AG08395 (cell line): ENCODE measurements at places on chromosomes 5 and 9.

DNA sequence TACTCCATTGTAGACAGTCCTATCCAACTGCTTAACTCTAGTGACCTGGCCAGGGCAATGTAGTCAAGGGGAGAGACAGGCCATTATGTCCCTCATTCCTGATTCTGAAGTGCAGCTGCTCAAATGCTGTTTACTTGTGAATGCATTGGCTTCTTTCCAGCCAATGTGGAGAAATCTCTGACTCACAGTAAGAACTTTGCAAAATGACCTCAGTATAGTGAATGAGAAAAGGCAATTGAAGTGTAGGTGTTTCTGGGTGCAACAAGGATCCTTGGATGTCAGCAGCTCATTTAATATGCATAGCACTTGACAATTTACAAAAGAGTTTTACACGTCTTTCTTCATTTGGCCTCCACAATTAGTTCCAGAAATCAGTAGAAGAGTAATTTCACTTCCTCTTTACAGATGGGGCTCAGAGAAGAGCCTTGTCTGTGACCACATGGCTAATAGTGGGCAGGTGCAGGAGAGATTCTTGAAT, 367.2 kb downstream of the OSTF1 start:
- no peak for DNase-seq

GRCh38 chr5:59709846-59710245, 183.7 kb downstream of the PDE4D start:
- DNase-seq, result peak; percentile 49

GRCh38 chr5:145739843-145740242, 95.3 kb downstream of the PRELID2 start:
- DNase-seq, result no peak

- DNase-seq, result no peak
Observed at GRCh38 chr5:155015239-155015638, 1.7 kb downstream of the KIF4B start.

- peak; percentile 82 for DNase-seq
Observed at GRCh38 chr9:37747271-37747753, 6.3 kb upstream of the TRMT10B start.

DNA sequence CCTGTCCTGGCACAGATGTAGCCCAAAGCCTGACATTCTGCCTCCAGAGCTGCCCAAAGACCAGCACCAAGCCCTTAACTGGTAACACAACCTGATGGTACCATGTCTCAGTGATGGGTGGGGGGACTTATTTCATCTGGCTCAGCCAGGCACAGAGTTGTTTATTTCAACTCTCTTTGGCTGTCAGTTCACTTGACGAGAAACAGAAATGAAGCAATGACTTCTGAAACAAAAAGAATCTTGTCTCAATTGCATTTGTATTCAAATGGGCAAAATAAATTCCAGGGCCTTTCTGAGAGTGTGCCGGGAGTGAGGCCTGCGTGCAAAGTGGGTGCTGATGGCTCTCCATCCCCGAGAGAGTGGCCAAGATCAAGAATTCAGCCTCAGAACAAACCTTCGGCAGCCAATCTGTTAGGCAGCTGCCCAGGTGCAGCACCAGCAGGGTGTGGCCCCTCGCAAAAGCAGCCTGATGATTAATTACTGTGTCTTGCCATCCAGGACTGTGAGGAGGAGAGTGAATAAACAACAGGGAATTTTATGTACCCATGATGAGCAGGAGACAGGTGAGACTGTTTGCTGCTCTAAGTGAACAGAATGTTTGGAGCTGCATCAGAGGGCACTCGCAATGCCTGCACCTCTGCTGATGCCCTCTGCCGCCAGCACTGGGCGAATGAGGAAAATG, 238.0 kb downstream of the HSPA4 start:
- no peak for DNase-seq

- DNase-seq, result no peak
Observed at GRCh38 chr9:89376741-89377351, 58.5 kb downstream of the SECISBP2 start.

GRCh38 chr9:81849631-81850259, 78.5 kb upstream of the SPATA31D4 start:
- DNase-seq, result no peak

DNA sequence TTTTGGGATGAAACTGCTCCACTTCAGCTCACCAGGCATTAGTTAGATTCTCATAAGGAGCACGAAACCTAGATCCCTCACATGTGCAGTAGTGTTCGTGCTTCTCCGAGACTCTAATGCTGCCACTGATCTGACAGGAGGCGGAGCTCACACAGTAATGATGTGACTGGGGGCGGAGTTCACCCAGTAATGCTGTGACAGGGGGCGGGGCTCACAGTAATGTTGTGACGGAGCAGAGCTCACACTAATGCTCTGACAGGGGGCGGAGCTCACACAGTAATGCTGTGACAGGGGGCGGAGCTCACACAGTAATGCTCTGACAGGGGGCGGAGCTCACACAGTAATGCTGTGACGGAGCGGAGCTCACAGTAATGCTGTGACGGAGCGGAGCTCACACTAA, 27.1 kb upstream of the LRRC14B start:
- no peak for DNase-seq

- DNase-seq, result no peak
Observed at GRCh38 chr5:71666321-71666720, 52.8 kb upstream of the CARTPT start.

DNA sequence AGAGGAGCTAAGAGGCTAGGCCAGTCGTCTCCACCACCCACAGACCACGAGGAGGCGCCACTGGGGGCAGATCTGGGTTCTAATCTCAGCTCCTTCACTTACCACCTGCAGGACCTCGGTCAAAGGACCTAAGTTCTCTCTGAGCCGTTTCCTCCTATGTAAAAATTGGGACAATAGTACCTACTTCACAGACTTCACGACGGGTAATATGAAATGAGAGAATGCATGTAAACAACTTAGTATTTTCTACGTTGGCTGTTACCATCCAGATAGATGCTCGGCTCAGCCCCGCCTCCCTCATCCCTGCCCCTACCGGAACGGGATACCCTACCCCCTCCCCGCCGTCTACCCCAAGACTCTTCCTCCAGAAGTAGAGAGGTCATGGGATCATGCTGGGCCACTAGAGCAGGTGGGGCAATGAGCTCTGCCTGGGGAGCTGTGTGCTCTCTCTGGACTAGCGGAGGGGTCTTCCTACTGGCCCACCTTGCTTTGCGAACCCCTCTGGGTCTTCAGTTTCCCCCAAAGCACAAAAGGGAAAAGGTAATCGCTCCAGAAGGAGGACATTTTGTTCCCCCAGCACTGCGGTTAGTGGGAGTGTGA, 541 bp downstream of the GNPDA1 start:
- DNase-seq, result peak; percentile 21

- no peak for DNase-seq
Observed at GRCh38 chr9:107559494-107560086, 70.0 kb upstream of the KLF4 start.

- DNase-seq, result no peak
Observed at GRCh38 chr9:116450378-116451139, 236.5 kb upstream of the TRIM32 start.

GRCh38 chr5:96922499-96923244, 13.2 kb upstream of the LNPEP start:
- DNase-seq, result no peak

DNA sequence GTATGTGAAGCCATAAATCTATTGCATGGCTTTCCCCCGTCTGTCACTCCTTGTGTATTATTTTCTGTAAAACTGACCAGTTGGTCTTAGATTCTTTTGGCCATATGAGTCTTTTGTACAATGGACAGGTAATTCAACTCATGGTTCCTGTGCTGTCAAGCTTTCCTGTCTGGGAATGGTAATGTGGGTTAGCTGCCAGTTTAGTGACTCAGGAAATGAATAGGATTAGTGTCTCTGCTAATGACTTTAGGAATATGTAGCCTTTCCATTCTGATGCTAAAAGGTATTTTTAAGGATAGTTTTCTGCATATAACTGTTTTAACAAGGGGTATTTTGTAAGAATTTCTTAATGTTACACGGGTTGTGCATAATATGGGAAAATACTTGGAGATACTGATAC, 182.7 kb downstream of the PBX3 start:
- peak; percentile 4 for DNase-seq

GRCh38 chr9:28915202-28915930, 1342.1 kb upstream of the C9orf72 start:
- no peak for DNase-seq

DNA sequence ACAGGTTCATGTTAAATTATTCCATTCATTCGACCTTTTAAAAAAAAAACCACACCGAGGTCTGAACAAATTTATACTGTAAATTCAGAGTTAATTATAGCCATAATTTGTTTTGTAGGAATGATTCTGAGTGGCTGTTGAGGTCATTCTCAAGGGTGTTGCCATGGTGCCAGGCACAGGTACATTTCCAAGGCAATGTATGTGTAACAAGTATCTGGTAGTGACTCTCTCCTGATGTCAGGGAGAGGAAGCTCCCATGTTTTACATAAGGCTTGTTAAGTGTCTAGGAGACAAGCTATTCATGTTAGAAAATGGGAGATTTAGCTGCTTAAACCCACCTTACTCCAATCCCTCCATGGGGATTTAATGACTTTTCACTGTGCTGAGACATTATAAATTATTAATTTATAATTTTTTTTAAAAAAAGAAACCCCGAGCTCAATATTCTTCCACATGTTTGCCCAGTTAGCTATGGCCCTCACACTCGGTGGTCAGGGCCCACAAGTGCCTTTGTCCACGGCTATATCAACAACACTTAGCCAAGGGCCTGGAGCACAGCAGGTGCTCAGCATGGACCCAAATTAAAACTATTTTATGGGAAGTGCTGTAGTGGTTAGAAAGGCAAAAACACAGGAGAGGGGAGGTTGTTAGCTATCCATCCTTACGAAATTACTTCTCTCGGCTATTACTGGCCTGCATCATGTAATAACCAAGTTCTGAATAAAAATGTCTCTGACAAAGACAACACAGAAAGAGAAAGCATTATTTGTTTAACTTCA, 154.6 kb upstream of the GNA14 start:
- no peak for DNase-seq

DNA sequence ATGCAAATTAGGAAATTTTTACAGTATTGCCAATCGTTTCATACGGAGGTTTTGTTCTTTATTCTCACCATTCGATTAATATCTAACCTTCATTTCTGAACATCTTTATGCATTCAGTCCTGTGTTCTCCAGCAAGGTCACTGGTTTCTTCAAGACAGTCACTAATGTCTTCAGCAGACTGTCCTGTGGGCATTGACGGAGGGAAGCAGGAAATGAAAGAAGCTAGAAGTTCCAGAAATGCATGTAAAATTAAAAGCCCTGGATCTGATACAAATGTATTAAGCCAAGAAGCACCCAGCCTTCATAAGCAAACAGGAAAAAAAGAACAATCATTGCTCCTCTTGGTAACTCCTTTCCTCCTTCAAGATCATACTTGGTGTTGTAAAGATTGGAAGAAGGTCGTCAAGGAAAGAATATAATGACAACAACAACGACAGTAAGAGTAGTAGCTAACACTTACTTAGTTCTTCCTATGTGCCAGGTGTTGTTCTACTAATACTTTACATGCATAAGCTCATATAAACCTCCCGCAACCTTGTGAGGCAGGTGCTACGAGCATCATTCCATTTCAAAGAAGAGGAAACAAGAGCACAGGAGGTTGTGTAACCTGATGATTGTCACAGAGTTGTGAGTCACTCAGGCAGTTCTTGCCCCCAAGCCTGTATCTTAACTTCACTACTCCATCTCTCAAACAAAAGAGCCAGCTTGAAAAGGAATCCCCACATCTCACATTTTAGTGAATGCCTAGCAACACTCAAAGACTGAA, 59.9 kb upstream of the CER1 start:
- no peak for DNase-seq

GRCh38 chr9:110099236-110100095, 108.5 kb downstream of the C9orf152 start:
- DNase-seq, result peak; percentile 54

DNA sequence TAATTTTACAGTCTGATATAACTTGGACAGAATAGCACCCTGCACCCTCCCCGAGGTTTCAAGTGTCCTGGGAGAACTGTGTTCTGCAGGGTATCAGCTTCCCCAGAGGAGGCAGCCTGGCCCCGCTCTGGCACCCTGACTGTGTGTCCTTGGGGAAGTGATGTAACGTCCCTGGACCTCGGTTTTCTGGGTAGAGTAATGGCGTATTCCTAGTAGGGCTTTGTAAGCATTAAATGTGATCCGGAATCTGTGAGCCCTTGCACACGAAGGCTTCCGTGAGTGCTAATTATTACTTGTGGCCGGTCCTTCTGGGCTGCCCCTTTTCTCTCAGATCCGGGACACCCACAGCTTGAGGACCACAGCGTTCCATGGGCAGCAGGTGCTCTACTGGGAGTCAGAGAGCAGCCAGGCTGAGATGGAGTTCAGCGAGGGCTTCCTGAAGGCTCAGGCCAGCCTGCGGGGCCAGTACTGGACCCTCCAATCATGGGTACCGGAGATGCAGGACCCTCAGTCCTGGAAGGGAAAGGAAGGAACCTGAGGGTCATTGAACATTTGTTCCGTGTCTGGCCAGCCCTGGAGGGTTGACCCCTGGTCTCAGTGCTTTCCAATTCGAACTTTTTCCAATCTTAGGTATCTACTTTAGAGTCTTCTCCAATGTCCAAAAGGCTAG, 1.0 kb upstream of the CACFD1 start:
- DNase-seq, result no peak

DNA sequence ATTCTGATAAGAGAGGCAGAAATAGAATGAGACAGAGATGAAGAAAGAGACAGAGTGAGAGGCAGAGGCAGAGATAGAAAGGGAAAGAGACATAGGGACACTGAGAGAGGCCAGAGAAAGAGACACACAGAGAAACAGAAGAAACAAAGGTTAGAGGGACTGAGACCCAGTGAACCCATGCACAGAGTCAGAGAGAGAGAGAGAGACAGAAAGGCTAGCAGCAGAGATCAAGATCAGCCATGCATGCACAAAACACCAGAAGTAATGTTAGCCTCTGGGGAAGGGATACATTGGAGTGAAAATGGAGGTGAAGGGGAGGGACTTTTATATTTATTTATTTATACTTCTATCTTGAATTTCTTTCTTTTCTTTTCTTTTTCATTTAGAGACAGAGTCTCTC, 14.1 kb upstream of the SPARC start:
- no peak for DNase-seq

- peak; percentile 97 for DNase-seq
Observed at GRCh38 chr9:98056269-98057137, at the start of gene NANS. NANS (plus strand) TSS chr9:98056732; CDS start chr9:98056809, 77 bp downstream.

DNA sequence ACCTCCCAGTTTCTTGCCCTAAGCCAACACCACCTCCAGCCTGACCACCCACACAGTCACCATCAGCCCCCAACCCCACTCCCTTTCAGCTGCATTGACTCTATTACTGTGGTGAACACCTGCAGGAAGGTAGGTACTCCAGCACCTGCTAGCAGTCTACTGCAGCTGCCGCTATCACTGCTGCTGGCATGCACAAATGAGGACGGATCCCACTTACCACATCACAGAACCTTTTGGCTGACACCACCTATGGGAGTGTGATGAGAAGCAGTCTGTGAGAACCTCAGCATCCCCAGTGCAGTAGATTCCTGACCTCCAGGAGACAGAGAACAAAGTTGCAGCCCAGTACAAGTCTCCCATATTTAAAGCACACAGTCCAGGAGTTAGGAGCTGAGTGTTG, 71.9 kb downstream of the ANXA1 start:
- no peak for DNase-seq

- DNase-seq, result peak; percentile 19
Observed at GRCh38 chr9:4490705-4491625, 697 bp downstream of the SLC1A1 start.
